ENCODE measurements at places on chromosomes 13 and 19. TPM values are rescaled to one million over a fixed set of nuclear protein-coding genes. Genes with fewer than 3 reads are reported as not detected.

- peaks cover 20% of the 10 kb centered on the region for H3K4me1 ChIP-seq
- H3K27ac ChIP-seq: peak overlapping the region; percentile 6
- peak; percentile 82 for DNase-seq
- H3K4me3 ChIP-seq: no peak overlapping the region
Observed at GRCh38 chr19:39677961-39678889, 22.5 kb downstream of the LGALS16 start.

DNA sequence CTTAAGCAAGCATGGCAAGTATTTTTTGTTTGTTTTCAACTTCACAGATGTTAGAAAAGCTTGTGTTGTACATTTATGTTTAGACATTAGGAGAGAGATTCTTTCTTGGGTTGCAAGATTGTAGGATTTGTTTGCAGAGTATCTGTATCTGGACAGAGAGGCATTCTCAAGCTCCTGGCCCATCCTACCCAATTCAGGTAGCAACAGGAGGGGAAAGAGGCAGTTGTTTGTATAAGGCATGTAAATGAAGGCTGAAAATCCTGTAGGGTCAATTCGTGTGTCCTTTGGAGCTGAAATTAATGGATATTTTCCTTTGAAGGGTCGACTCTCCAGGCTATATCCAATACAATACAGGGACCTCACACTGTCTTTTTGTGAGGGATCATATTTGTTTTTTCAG is 147.3 kb downstream of the KCNRG start:
- DNase-seq: no peak
- no peaks in the 10 kb centered on the region for H3K4me1 ChIP-seq
- no peak overlapping the region for H3K4me3 ChIP-seq

GRCh38 chr13:73657821-73658540 is 476.2 kb downstream of the KLF12 start:
- H3K27ac ChIP-seq: no peak overlapping the region
- no peaks in the 10 kb centered on the region for H3K4me1 ChIP-seq
- no peak overlapping the region for H3K4me3 ChIP-seq
- H3K27me3 ChIP-seq: no peaks in the 10 kb centered on the region
- H3K36me3 ChIP-seq: no peaks in the 10 kb centered on the region

DNA sequence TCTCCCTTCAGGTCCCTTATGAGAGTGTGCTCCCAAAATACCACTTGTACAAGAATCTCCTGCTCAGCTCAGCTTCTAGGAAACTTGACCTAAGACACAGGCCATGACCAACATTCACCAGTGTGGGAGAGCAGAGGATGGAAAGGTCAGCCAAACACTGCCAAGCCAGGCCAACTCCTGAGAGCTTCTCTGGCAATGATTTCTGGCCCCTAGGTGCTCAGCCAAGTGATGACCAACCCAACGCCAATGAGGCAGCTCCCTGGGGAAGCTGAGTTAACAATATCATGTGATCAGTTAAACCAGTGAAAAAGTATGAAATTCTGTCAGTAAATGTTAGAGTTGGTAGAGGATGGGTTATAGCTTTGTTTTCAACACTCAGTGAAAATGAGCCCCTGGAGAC is 49.1 kb upstream of the FLT1 start:
- no peak overlapping the region for H3K4me3 ChIP-seq
- no peak overlapping the region for H3K27ac ChIP-seq
- no peaks in the 10 kb centered on the region for H3K27me3 ChIP-seq

IRGC gene
- total RNA-seq: not detected

CNFN gene
- not detected for total RNA-seq

GRCh38 chr19:28446511-28446910 is 766.4 kb downstream of the UQCRFS1 start:
- H3K4me1 ChIP-seq: no peaks in the 10 kb centered on the region
- no peaks in the 10 kb centered on the region for H3K36me3 ChIP-seq
- H3K4me3 ChIP-seq: no peak overlapping the region
- no peak for DNase-seq
- H3K27ac ChIP-seq: no peak overlapping the region
- peaks cover 23% of the 10 kb centered on the region for H3K27me3 ChIP-seq

DNA sequence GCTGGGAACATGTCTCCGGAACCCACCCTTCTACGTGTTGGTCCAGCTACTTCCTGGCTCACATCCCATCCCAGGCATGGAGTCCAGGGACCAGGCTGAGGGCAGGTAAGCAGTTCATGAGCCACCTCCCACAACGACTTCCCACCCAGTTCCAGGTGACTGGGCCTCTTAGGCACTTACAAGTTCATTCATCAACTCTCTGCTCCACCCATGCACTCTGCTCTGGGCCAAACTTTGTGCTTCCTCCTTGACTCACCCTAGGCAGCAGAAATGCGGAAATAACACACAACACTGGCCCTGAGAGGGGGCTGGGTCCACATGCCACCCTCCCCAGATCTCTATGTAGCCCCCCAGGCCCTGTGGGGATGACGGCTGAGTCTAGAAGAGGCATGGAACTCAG is 20.5 kb downstream of the IQCN start:
- no peaks in the 10 kb centered on the region for H3K36me3 ChIP-seq
- DNase-seq: no peak
- H3K4me1 ChIP-seq: no peaks in the 10 kb centered on the region
- H3K4me3 ChIP-seq: no peak overlapping the region
- peaks cover 39% of the 10 kb centered on the region for H3K27me3 ChIP-seq

DNA sequence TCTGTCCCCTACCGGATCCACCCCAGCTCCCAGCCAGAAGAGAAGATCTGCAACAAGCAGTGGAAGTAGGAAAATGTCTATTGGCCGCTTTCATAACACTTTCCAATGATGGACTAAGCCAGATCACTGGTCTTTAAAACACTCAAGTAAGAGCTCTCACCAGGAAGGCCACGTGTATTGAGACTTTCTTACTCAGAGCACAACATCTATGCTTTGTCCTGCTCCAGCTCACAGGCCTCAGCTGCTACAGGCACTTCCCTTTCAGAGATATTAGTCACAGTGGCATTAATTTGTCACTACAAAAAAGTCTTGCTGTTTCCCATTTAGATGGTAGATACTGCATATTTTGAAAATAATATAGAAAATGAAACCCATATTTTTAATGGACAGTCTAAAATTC is 164.2 kb downstream of the ABCC4 start:
- H3K4me1 ChIP-seq: no peaks in the 10 kb centered on the region
- H3K27ac ChIP-seq: peak overlapping the region; percentile 42
- H3K36me3 ChIP-seq: peaks cover 5% of the 10 kb centered on the region
- DNase-seq: peak; percentile 41

SOX1 gene
- total RNA-seq: not detected

DNA sequence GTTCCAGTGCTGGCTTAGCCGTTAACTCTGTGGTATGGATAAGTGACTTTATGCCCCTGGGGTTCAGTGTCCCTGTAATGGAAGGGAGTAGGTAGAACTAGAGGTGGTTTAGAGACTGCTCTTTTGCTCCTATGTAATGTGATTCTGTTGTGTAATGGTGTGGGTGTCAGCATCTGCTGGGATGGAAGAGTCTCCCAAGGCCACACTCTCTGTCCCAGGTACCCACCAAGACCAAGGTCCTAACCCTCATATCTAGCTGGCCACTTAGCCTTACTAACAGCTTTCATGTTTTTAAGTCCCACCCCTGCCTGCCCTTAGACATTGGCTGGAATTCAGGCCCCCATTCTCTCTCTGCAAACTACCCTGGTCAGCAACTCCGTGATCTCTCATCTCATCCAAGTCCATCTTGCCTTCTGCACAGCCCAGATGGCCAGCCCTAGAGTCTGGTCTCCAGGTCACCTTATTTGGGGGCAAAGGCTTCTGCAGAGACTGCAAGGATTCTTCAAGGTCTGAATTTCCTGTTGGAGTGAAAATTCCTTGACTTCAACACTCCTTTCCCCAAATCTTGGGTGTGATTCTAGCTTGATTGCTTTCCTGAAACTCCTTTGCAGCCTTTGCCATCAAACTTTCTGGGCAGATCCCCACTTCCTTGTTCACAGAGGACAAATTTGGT is 48.4 kb downstream of the SERP2 start:
- no peak overlapping the region for H3K4me3 ChIP-seq
- H3K36me3 ChIP-seq: no peaks in the 10 kb centered on the region
- H3K27me3 ChIP-seq: no peaks in the 10 kb centered on the region
- peaks cover 21% of the 10 kb centered on the region for H3K4me1 ChIP-seq
- H3K27ac ChIP-seq: no peak overlapping the region
- no peak for DNase-seq

- H3K4me1 ChIP-seq: peaks cover 13% of the 10 kb centered on the region
- no peak overlapping the region for H3K4me3 ChIP-seq
Observed at GRCh38 chr13:43268632-43269031, 245.2 kb downstream of the DNAJC15 start.

HCN2 gene
- total RNA-seq: 0.30 TPM

SIGLEC7 gene
- total RNA-seq: not detected

TPTE2 gene
- total RNA-seq: not detected

GRCh38 chr13:112820318-112820717 is 130.5 kb downstream of the ATP11A start:
- no peak overlapping the region for H3K4me3 ChIP-seq
- no peak overlapping the region for H3K27ac ChIP-seq
- peaks cover 12% of the 10 kb centered on the region for H3K36me3 ChIP-seq
- DNase-seq: no peak
- H3K27me3 ChIP-seq: no peaks in the 10 kb centered on the region

- H3K27ac ChIP-seq: no peak overlapping the region
- H3K27me3 ChIP-seq: peaks cover 2% of the 10 kb centered on the region
- no peak for DNase-seq
- no peaks in the 10 kb centered on the region for H3K36me3 ChIP-seq
Observed at GRCh38 chr13:111873676-111874178, 193.2 kb upstream of the SOX1 start.

DNA sequence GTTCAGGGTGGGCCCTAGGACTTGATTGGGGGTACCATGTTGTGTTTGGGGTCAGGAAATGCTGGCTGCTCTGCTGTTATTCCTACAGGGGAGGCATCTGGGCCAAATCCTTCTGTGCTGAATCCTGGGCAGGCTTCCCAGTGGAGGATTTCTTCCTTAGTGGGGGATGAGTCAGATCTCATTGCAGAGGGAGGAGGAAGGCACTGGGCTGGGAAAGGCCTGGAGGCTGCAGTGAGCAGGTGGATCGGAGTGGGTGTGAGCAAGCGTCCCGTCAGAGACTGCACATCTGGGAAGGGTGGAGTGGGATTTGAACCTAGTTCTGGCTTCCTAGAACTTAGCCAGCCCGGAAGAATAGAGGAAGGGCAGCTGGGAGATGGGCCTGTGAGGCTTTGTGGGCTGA is 11.5 kb downstream of the CCDC124 start:
- peaks cover 3% of the 10 kb centered on the region for H3K27me3 ChIP-seq
- DNase-seq: no peak
- H3K4me3 ChIP-seq: no peak overlapping the region
- no peaks in the 10 kb centered on the region for H3K4me1 ChIP-seq
- peaks cover 6% of the 10 kb centered on the region for H3K36me3 ChIP-seq
- no peak overlapping the region for H3K27ac ChIP-seq

GRCh38 chr19:52691215-52691610 is 43.6 kb downstream of the ZNF611 start:
- H3K4me3 ChIP-seq: peak overlapping the region; percentile 67
- H3K27me3 ChIP-seq: no peaks in the 10 kb centered on the region
- H3K4me1 ChIP-seq: no peaks in the 10 kb centered on the region
- H3K27ac ChIP-seq: peak overlapping the region; percentile 73
- DNase-seq: no peak
- peaks cover 6% of the 10 kb centered on the region for H3K36me3 ChIP-seq

DNA sequence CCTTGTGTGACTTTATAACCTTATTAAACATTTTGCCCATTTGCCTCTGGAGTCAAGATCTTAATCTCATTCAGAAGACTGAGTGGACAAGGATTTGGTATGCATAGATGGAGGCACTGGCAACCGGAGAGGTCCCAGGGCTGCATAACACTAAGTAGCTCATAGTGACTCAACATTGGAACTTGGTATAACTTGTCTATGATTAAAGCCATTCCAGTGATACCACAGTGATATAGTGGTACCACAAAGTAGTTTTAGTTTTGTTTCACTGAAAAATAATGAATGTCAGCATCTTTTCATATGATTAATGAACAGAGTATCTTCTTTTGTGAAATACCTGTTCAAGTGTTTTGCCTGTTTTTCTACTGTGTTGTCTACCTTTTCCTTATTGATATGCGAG is 26.4 kb downstream of the CDK8 start:
- peaks cover 22% of the 10 kb centered on the region for H3K36me3 ChIP-seq
- no peaks in the 10 kb centered on the region for H3K27me3 ChIP-seq
- no peak overlapping the region for H3K4me3 ChIP-seq
- DNase-seq: no peak
- H3K4me1 ChIP-seq: no peaks in the 10 kb centered on the region

ANKLE1 gene
- 0.66 TPM for total RNA-seq

ADGRE2 gene
- total RNA-seq: 0.66 TPM

PRDX2 gene
- 64.6 TPM for total RNA-seq

DNA sequence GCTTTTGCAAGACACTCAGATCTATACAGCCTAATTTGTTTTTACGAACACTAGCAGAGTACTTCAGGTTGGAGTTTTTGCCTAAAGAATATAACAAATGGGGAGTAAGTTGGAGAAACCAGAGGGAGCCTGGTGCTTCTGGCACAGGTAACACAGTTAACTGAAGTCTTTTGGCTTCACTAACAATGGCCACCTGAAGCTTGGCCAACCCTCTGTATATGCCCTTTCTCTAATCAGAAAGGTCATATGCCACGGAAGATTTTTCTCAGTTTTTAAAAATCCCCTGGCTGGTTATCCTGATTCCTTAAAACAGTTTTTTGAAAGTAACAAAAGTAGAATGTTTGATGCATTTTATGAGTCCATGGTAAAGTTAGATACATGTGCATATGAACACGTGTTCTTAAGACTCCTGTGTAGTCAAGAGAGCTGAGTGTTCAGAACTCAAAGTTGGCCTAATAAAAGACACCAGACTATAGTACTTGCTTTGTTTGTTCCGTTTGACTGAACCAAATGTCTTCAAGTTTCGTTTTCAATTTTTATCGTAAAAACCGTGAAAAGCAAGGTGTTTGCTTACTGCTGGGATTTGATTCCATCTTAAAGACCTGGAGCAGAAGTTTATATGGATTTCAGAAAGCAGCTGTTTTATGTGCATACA is 137.5 kb downstream of the KCNRG start:
- no peak for DNase-seq
- no peak overlapping the region for H3K27ac ChIP-seq
- H3K4me3 ChIP-seq: no peak overlapping the region
- H3K36me3 ChIP-seq: no peaks in the 10 kb centered on the region
- H3K4me1 ChIP-seq: peaks cover 20% of the 10 kb centered on the region

DNA sequence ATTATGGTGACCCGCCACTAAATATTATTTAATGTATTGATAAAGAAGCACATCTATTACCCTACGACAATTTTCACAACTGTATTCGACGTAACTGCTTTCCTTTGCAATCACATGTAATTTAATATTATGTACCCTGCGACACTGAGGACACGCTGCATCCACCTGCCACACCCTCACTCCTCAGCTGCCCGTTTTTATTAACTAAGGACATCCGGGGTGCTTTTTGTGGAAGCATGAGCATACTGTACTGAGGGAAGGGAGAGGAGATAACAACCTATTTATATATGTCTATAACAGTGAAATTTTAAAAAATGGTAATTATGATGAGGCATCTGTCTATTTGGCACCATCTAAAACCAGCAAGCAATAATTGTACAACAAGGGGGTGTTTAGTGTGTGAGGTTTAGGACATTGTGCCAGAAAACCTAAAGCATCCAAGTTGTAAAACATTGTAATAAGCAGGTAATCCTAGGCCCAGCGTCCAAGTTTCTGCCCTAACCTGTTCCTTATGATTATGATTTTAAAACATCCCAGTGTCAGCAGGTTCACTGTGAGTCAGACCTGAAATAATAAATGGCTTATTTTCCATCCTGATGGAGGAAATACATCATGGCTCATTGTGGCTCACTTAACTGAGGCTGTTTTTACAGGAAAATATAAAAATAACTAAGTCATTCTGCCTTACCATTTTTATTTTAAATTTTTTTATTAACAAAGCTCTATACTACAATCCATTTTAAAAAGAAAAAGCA is 56.3 kb downstream of the FOXO1 start:
- H3K4me1 ChIP-seq: no peaks in the 10 kb centered on the region
- no peak overlapping the region for H3K27ac ChIP-seq
- no peak overlapping the region for H3K4me3 ChIP-seq
- peak; percentile 12 for DNase-seq
- H3K27me3 ChIP-seq: no peaks in the 10 kb centered on the region

GRIN3B gene
- total RNA-seq: not detected

TTC9B gene
- total RNA-seq: not detected

Data from SJCRH30 (cell line).